Activated naive CD8-positive, alpha-beta T cell treated with anti-CD3 and anti-CD28 coated beads for 36 hours (primary cell): ENCODE measurements at places on chromosomes 11 and 22.

DNA sequence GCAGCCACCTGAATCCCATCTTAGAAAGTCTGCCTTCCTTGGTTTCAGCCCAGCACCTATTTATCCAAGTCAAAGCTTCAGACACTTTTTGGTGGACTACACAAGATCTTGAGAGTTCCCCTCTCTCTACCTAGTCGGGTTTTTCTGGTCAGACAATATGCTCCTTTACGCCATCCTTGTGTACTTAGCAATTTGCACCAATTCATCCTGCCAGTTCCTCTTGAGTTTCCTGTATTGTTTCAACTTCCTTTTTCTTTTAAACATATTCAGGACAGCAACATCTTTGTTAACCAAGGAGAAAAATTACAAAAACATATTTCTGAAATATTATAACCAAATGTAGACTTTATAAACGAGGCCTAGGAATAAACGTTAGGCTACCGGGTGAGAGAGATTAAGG is 368.2 kb upstream of the CADM1 start:
- no peak for DNase-seq

DNA sequence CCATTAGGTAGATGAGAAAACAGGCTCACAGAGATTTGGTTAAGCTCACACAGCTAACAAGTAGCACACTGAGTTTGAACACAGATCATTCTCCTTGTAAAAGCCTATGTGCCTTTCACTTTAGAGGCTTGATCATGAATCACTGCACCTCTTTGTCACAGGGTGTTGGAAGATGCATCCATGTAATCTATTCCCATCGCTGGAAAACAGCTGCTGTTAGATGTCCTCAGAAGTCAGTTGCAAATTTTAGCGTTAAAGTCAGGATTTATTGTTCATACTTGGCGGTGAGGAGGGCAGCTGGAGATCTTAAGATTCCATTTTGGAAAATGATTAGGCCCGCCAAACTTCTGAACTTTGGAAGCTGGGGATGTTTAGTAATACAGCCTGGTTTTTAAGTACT is 2.6 kb downstream of the CNTF start:
- no peak for DNase-seq

GRCh38 chr11:44247508-44247907 is 62.4 kb downstream of the ALX4 start:
- no peak for DNase-seq

DNA sequence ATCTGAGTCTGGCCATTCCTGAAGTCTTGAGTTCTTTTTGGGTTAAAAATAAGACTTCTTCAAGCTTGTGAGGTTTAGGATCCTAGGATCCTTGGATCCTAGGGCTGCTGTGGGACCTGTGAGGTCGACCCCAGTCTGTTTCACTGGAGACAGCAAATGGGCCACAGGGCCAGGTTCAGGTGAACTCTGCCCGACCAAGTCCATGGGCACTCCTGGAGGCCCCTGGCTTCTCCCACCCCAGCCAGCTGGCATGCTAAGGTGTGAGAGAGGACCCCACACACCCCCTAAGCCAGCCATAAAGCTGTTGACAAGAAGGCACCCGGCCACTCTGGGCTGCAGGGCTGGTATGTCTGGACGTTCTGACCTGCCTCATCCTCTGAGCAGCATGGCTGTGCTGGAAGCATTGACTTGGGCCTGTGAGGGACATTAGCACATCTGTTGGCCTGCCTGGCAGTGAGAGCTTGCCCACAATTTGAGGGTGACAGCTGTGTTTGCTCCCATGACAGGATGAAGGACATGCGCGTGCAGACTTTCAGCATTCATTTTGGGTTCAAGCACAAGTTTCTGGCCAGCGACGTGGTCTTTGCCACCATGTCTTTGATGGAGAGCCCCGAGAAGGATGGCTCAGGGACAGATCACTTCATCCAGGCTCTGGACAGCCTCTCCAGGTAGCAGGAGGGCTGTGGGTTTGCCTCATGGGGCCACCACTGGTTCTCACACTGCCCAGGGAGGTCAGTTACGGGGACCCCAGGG is 16.0 kb downstream of the CLDN5 start:
- no peak for DNase-seq
